ENCODE measurements at places on chromosomes 5 and 9.

DNA sequence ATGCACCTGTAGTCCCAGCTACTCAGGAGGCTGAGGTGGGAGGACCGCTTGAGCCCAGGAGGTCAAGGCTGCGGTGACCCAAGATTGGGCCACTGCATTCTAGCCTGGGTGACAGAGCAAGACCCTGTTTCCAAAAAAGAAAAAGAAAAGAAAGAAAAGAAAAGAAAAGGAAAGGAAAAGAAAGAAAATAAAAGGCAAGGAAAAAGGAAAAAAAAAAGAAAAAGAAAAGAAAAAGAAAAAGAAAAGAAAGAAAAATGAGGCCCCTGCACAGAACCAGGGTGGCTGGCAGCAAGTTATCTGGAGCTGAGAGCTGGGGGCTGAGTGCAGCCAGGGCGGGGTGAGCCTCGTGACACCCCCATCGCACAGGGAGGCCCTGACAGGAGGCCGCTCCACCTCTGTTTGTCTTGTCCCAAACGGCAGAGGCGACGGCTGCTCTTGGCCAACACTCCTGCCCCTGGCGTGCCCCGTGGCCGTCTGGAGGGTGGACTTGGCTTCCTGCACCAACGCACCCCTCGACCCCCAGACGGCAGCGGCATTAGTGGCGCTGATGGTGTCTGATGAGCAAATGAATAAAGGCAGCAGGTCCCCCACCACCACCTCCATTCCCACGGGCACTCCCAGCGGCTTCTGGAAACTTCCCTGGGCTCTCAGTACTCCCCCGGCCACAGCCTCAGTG is 16.7 kb downstream of the EXD3 start:
- no peak for DNase-seq
- no peak overlapping the region for H3K27ac ChIP-seq
- H3K4me3 ChIP-seq, result no peak overlapping the region
- no peaks in the 10 kb centered on the region for H3K27me3 ChIP-seq

DNA sequence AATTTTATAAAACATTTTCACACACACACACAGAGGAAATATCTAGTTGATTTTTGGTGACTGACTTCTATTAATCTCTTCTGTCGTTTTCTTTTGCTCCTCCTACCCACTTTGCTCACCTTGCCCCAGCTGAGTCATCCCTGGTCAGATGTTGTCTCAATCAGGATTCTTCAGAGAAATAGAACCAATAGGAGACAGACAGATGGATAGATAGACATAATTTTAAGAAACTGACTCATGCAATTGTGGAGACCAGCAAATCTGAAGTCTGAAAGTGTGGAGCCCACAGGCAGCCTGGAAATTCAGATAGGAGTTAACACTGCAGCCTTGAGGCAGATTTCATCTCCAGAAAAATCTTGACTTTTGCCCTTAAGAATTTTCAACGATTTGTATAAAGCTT is 37.0 kb upstream of the PIK3R1 start:
- H3K36me3 ChIP-seq, result no peaks in the 10 kb centered on the region
- no peak for DNase-seq
- no peak overlapping the region for H3K27ac ChIP-seq
- no peaks in the 10 kb centered on the region for H3K27me3 ChIP-seq
- no peaks in the 10 kb centered on the region for H3K4me1 ChIP-seq
- H3K4me3 ChIP-seq, result no peak overlapping the region

- H3K36me3 ChIP-seq, result no peaks in the 10 kb centered on the region
- peaks cover 39% of the 10 kb centered on the region for H3K27me3 ChIP-seq
- no peaks in the 10 kb centered on the region for H3K4me1 ChIP-seq
- no peak for DNase-seq
Observed at GRCh38 chr5:31887556-31887955, 248.6 kb downstream of the PDZD2 start.

GRCh38 chr9:70079417-70080037 is 35.9 kb downstream of the MAMDC2 start:
- no peak overlapping the region for H3K27ac ChIP-seq
- H3K27me3 ChIP-seq, result no peaks in the 10 kb centered on the region
- no peak overlapping the region for H3K4me3 ChIP-seq

DNA sequence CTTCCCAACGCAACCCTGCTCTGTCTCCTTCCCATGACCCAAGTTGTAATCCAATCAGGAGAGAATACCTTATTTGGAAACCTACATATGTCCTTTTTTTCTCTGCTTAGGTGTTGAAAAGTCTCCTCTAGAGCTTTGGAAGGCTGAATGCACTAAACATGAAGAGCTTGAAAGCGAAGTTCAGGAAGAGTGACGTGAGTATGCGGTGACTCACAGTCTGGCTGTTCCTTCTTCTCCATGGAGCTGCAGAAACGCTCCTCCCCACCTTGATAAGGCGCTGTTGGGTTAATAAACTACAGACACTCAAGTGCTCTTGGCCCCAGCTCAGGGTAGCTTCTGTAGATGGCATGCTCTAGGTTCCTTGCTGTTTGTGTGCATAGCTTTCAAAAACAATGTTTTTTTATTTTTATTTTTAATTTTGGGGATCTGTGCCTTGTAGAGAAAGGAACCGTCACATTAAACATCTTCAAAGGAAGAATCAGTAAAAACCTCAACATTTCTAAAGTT is 30.7 kb downstream of the RAI14 start:
- H3K27me3 ChIP-seq, result no peaks in the 10 kb centered on the region
- H3K4me3 ChIP-seq, result no peak overlapping the region
- H3K27ac ChIP-seq, result peak overlapping the region; percentile 87
- peak; percentile 99 for DNase-seq
- H3K4me1 ChIP-seq, result peaks cover 22% of the 10 kb centered on the region
- peaks cover 22% of the 10 kb centered on the region for H3K36me3 ChIP-seq

GRCh38 chr5:68305223-68305870 is 89.8 kb downstream of the PIK3R1 start:
- no peak for DNase-seq
- H3K4me1 ChIP-seq, result no peaks in the 10 kb centered on the region
- H3K4me3 ChIP-seq, result no peak overlapping the region
- no peaks in the 10 kb centered on the region for H3K27me3 ChIP-seq
- no peaks in the 10 kb centered on the region for H3K36me3 ChIP-seq

- no peak overlapping the region for H3K4me3 ChIP-seq
- no peak for DNase-seq
- peaks cover 2% of the 10 kb centered on the region for H3K4me1 ChIP-seq
- no peaks in the 10 kb centered on the region for H3K36me3 ChIP-seq
- no peak overlapping the region for H3K27ac ChIP-seq
Observed at GRCh38 chr5:86977190-86977589, 290.5 kb upstream of the RASA1 start.

GRCh38 chr5:178417391-178417811 is 172.8 kb downstream of the COL23A1 start:
- no peaks in the 10 kb centered on the region for H3K4me1 ChIP-seq
- H3K27me3 ChIP-seq, result no peaks in the 10 kb centered on the region
- H3K36me3 ChIP-seq, result no peaks in the 10 kb centered on the region
- no peak overlapping the region for H3K4me3 ChIP-seq
- DNase-seq, result no peak
- no peak overlapping the region for H3K27ac ChIP-seq

Data from IMR-90 (cell line).